ENCODE measurements at places on chromosomes 13 and 19.

DNA sequence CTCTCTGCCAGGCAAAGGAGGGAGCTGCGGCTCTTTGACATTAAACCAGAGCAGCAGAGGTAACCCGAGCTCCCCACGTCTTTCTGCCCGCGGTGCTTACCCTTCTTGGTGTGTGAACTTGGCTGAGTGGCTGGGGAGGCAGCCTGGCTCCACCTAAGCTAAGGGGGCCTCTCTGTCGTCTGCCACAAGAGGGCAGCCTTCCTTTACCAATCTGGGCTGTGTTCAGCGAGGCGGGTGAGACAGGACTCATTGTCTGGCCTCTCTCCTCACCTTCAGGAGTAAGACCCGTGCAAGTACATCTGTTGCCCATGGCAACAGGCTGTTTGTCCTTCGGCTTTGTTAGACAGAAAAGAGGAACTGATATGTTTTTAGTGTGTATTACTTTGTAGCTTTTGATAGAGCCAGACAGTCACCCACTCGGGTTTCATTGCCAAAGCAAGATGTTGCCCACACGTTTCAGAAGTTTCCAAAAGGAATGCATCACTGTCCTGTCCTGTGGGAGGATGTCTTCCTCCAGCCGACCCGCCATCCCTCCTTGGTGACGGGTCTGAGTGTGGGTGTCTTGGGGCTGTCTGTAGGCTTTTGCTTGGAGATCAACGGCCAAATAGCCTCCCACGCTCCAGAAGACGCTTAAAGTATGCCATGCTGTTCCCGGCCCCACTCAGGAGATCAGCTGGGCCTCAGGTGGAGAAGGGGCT, 4.6 kb downstream of the POP4 start:
- peak; percentile 85 for DNase-seq

GRCh38 chr13:110137680-110138009, 169.3 kb downstream of the COL4A1 start:
- DNase-seq = peak; percentile 22

DNA sequence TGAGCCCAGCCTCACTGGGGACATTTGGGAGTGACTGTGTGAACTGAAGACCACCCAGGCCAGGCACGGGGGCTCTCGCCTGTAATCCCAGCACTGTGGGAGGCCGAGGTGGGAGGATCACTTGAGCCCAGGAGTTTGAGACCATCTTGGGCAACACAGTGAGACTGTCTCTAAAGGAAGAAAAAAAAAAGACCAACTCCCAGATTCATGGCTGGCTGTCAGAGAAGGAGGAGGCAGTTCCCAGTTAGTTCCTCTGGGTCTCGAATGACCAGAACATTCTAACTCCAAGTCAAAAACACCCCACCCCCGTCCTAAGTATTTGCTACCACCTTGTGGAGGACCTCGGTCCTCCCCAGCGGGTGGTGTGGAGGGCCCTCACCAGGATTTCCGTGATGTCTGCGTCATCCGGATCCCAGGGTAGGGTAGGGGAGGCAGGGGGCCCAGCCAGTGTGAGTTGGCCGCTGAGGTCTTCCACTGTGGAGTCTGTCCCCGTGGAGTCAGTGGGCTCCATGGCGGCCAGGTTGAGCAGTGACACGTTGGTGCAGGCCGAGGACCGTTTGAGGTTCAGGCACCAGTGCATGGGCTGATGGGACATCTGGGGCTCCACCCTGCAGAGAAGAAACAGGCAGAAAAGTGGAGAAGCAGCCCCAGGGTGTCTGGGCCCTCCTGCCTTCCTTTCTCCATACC, 1.3 kb downstream of the TSKS start:
- peak; percentile 87 for DNase-seq

DNA sequence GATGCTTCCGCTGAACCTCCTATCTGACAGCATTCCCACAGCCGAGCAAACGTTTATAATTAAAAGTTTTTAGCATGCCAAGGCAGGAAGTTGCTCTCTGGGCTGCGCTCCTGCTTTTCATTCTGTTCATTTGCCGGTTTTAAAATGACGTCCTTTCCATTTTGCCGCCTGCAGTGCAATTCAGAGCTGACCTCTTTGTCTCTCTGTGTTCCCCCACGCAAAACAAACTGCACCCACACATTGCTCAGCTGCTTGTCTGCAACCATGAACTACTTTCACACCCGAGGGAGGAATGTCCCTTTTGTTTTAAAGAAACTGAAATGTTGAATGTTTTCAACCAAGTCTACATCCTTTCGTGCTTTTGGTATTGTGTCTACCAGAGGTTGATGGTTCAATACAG, 416.5 kb downstream of the EFNB2 start:
- DNase-seq = no peak

- DNase-seq = no peak
Observed at GRCh38 chr19:31955061-31955460, 390.3 kb upstream of the ZNF507 start.

GRCh38 chr19:56282809-56283208, 10.3 kb downstream of the EDDM13 start:
- no peak for DNase-seq

- DNase-seq = peak; percentile 52
Observed at GRCh38 chr19:11025445-11025844, 63.8 kb upstream of the LDLR start.

GRCh38 chr19:33887891-33888290, 91.2 kb downstream of the KCTD15 start:
- no peak for DNase-seq

GRCh38 chr13:110397436-110398115, 90.5 kb downstream of the COL4A2 start:
- peak; percentile 93 for DNase-seq

- no peak for DNase-seq
Observed at GRCh38 chr19:47445527-47445926, 26.2 kb downstream of the SLC8A2 start.

GRCh38 chr13:64640002-64640401, 2590.1 kb downstream of the PCDH9 start:
- no peak for DNase-seq

- no peak for DNase-seq
Observed at GRCh38 chr19:47093841-47094240, 19.7 kb downstream of the ZC3H4 start.

DNA sequence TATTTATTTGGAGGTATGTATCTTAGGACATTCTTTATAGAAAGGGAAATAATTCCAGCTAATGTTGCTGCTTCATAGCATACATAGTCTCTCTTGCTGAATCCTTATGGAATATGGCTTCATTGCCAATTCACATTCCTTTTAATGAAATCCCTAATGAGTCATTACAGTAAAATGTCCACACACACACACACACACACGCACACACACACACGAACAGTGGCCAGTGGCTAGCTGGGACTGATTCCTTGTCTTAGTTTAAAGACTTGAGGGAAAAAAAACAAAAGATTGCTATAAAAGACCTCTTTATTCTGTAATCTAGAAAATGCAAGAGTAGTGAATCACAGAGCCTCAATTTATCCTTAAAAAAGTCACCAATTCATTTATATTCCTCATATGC, 301.6 kb downstream of the SLITRK6 start:
- peak; percentile 93 for DNase-seq

DNA sequence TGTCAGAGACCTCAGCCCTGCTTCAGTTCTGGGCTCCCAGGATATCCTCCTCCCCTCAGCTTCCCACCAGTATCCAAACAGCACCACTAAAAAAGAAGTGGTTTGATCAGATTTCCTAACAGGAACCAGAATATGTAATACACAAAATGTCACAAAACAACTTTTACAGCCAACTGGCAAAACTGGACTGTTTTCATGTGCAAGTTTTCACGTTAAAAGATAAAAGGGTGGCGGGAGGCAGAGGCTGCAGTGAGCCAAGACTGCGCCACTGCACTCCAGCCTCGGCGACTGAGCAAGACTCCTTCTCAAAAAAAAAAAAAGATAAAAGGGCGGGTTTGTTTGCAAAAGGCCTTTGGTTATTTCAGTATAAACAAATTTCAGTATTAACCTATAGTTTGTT, 13.1 kb downstream of the PCID2 start:
- no peak for DNase-seq

- DNase-seq = no peak
Observed at GRCh38 chr13:37960427-37960826, 90.9 kb upstream of the TRPC4 start.

GRCh38 chr19:45515081-45515624, 7.9 kb downstream of the VASP start:
- no peak for DNase-seq

DNA sequence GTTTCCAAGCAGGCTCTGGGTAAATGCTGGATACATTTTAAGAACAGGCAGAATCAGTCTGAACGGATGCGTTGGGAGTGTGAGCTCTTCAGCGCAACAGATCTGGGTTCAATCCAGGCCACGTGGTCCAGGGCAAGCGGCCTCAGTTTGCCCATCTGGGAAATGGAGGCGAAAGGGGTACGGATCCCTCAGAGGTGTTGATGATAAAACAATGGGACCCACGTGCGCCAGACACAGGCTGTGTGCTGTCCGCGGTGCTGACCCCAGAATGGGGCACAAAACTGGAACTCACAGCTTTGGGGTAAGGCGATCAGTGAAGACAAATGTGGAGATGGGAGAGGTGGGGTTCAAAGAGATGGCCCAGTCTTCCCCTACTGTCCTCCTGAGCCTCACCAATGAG, 13.1 kb upstream of the PDE4C start:
- no peak for DNase-seq

GRCh38 chr19:56295531-56296455, 18.8 kb downstream of the ZSCAN5A start:
- DNase-seq = no peak

GRCh38 chr19:15456871-15457700, 7.3 kb downstream of the RASAL3 start:
- no peak for DNase-seq

- no peak for DNase-seq
Observed at GRCh38 chr13:110455444-110455843, 106.1 kb downstream of the RAB20 start.

- DNase-seq = no peak
Observed at GRCh38 chr13:109776575-109776974, 9.8 kb downstream of the IRS2 start.

GRCh38 chr19:14318873-14319272, 62.4 kb upstream of the ADGRE5 start:
- no peak for DNase-seq

GRCh38 chr19:43380008-43380407, 26.5 kb downstream of the CD177 start:
- DNase-seq = no peak

DNA sequence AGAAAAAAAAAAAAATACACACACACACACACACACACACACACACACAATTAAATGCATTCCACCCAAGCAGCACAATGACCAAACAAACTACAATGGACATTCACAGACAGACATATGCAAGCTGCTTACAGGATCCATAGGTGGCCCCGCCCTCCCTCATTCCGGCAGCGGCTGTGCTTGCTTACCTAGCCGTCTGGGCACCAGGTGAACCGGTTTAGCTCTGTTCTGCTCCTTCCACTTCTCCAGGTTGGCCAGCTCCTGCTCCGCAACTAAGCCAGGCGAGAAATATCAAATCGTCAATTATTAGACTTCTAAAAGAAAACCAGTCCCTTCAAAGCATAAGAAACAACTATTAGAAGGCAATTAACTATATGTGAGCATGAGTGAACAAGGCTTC, 23.1 kb downstream of the EPSTI1 start:
- no peak for DNase-seq

DNA sequence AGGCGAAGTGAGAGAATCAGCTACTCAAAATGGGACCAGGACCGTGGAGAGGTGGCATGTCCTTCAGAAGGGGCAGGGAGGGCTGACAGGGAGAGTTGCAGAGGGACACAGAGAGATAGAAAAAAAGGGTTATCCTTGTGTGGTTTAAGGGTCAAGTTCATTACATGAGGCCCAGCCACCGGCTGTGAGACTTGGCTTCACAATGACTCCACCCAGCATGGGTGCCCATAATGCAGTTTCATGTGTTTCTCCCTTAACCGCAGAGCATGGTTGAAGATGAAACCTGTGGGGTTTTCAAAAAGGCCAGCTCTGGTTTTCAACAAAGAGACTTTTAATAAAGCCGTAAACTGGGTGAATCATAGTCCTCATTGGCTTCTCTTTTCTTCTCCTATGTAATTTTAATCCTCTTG, 164.6 kb downstream of the KLF5 start:
- DNase-seq = no peak
